Liver (tissue), 10 donors: ENCODE measurements at places on chromosomes 6 and 20. TPM values are rescaled to one million over a fixed set of nuclear protein-coding genes. Genes with fewer than 3 reads are reported as not detected.

The HLA-DPA1 gene
- 27.3 TPM for total RNA-seq

The MAD2L1BP gene
- total RNA-seq, result 11.2 TPM

The EEF1A2 gene
- 0.05 TPM for total RNA-seq

The FAM83C gene
- total RNA-seq, result not detected

The VARS2 gene
- 10.2 TPM for total RNA-seq

The ABHD16B gene
- total RNA-seq, result not detected

The ERMARD gene
- 11.9 TPM for total RNA-seq

The CTCFL gene
- 0.05 TPM for total RNA-seq

The RCAN2 gene
- total RNA-seq, result 0.19 TPM

The SNAP91 gene
- total RNA-seq, result not detected

The SPATA2 gene
- 1.3 TPM for total RNA-seq

The ADGRF5 gene
- 19.9 TPM for total RNA-seq

The COL21A1 gene
- 1.3 TPM for total RNA-seq
